ENCODE measurements at places on chromosomes 16 and 17. TPM values are rescaled to one million over a fixed set of nuclear protein-coding genes. Genes with fewer than 3 reads are reported as not detected.

VMO1 gene
- total RNA-seq, result 0.68 TPM

FAM171A2 gene
- total RNA-seq, result 2.5 TPM

ESRP2 gene
- total RNA-seq, result 0.13 TPM

FSCN2 gene
- 0.59 TPM for total RNA-seq

HELZ gene
- 13.7 TPM for total RNA-seq

ALOX15B gene
- 0.20 TPM for total RNA-seq

HEATR9 gene
- not detected for total RNA-seq

WFIKKN1 gene
- total RNA-seq, result 0.23 TPM

PRR14 gene
- 23.0 TPM for total RNA-seq

STX1B gene
- total RNA-seq, result 1.8 TPM

RGS11 gene
- 3.4 TPM for total RNA-seq

KRTAP1-5 gene
- total RNA-seq, result not detected

RNF222 gene
- total RNA-seq, result not detected

ELMO3 gene
- 0.70 TPM for total RNA-seq

COQ9 gene
- total RNA-seq, result 50.2 TPM

TP53TG3F gene
- total RNA-seq, result 0.15 TPM

PIRT gene
- total RNA-seq, result not detected

NLRC3 gene
- 0.04 TPM for total RNA-seq

MYH2 gene
- not detected for total RNA-seq

Measured in A549 treated with Mapracorat at 1 μM for 4 hours (cell line).